Stimulated activated CD8-positive, alpha-beta memory T cell treated with anti-CD3 and anti-CD28 coated beads, Interleukin-4, amount 100 ng/mL, for 1 hour (primary cell): ENCODE measurements at places on chromosomes 2 and 18.

DNA sequence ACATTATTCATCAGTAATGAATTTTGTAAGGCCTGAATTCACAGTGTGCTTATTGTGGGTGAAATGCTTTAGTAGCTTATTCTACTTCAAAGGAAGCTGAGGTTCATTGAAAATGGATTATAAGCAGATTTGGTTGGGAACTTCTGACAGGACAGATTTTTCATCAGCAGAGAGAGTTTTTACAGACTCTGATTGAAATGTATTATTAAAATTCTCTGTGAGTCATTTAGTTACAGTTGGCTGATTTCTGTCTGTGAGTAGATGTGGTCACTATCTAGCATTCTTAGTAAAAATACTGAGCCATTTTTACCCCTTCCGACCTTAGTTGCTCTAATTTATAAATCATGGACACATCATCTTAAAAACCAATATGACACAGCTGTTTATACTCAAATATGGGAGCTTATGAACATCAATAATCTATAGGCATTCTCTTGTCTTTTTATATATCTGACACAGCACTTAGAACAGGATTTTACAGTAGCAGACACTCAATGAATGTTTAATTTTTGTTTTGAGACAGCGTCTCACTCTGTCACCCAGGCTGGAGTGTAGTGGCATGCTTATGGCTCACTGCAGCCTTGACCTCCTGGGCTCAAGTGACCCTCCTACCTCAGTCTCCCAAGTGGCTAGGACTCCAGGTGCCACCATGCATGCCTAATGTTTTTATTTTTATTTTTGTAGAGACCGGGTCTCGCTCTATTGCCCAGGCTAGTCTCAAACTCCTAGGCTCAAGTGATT, 239.6 kb downstream of the BABAM2 start:
- no peak for DNase-seq

DNA sequence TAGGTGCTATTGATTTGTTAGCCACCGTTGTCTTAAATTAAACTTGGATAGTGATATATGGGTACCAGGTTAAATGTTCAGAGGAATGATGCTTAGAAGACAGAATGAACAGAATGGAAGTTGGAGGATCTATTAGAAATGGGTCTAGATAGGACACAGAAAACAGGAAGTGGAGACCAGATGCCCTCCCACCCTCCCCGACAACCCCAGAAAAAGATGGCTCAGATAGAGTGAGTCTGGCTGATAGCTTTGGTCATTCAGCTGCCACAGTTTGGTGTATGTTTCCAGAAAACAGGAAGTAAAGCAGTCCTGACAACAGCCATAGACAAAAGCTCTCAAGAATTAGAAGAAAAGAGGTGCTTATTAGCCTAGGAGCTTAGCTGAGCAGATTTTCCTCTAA, 71.5 kb upstream of the DSG1 start:
- no peak for DNase-seq

GRCh38 chr2:197543206-197543605, 27.3 kb downstream of the MOB4 start:
- DNase-seq = no peak

GRCh38 chr2:177400337-177400923, 7.9 kb downstream of the AGPS start:
- DNase-seq = no peak

GRCh38 chr2:46561731-46562450, 82.5 kb downstream of the TMEM247 start:
- DNase-seq = no peak

GRCh38 chr2:181553244-181553643, 96.1 kb downstream of the ITGA4 start:
- no peak for DNase-seq

GRCh38 chr2:143001501-143001900, 124.0 kb downstream of the KYNU start:
- no peak for DNase-seq

DNA sequence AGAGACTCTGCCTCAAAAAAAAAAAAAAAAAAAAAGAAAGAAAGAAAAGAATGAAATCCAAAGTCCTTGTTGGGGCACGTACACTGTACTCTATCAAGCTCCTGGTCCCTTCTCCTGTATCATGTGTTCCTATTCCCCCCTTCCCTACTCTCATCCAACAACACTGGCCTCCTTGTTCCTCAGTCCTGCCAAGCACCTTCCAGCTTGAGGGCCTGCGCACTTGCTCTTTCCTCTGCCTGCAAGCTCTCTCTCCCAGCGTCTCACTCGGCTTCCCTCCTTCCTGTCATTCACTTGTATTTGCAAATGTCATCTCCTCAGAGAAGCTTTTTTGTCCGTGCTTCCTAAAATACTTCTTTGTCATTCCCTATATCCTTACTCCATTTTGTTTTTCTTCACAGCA, 10.8 kb upstream of the KIF3C start:
- no peak for DNase-seq

GRCh38 chr18:23827681-23828080, 138.4 kb downstream of the LAMA3 start:
- DNase-seq = no peak

- no peak for DNase-seq
Observed at GRCh38 chr2:177784745-177785067, 287.9 kb downstream of the PDE11A start.

DNA sequence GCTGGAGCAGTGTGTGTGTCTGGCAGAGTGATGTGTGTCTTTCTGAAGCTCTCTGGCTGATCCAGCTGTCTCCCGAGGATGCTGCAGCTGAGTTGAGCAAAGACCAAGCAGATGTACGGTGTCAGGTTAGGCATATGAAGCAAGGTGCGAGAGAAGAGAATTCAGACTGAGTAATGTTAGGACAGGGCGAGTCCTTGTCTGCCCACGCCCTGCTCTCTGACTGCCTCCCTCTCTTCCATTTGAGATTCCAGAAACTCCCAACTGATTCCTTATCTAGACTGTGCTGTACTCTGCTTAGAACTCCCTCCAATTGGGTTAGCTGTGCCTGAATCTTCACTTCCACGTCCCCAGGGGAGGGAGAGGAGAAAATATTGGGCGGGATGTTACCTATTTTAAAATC, 25.7 kb upstream of the LPIN1 start:
- no peak for DNase-seq

DNA sequence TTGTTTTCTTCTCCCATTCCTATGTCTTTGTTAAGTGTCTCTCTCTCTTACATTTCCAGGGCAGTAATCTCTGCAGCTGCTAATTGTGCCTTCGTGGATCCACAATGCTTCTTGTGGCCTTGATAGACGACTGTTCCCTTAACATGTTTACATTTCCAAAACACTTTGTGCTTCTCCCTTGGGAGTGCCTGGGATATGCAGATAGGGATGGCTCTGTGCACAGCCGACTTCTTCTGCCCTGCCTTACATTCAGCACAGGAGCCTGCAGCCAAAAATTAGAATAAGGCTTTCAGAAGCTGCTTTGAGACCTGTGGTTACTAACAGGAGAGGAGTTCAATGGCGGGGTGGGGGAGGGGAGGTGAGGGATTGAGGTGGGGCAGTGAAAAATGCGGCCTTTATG, 328.9 kb downstream of the TDRD15 start:
- DNase-seq = no peak

DNA sequence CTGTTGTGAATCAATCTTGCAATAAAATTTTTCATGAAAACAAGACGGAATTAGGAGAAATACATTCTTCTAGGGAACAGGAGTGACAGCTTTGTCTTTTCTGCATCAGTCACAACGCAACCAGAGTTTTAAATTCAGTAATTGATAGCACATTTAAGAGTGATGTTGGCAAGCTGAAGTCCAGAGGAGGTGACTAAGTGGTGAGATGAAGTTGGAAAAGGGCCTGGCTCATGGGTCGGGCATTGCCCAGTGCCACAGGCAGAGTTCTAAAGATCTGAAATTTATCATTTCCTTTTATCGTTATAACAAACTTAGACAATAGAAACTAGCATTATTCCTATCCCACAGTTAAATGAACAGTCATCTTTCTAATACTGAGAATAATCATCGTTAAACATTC, 764.6 kb upstream of the ZEB2 start:
- no peak for DNase-seq

DNA sequence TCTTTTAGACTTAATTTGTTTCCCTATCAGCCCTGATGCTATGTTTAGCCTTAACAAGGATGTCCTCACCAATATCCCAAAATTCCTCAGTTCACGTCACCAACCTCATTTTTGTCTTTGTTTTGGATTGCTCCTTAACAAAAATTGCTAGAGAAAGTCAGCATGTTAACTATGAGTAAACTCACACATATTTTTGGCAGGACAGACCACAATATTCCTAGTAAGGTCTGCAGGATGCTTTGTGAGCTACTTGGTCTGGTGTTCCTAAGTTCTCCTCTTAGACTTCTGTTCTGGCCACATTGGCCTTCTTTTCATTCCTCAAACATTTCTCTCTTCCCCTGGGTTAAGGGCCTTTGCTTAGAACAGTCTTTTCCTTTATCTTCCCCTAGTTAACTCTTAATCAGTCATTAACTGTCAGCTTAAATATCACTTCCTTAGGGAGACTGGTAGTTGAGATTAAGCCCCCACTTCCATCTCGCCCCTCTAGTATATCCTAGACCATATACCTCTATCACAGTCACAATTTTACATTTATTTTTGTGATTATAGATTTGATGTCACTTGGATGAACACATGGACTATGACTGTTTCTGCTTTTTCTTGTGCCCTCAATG, 116.2 kb downstream of the ADCYAP1 start:
- DNase-seq = no peak

DNA sequence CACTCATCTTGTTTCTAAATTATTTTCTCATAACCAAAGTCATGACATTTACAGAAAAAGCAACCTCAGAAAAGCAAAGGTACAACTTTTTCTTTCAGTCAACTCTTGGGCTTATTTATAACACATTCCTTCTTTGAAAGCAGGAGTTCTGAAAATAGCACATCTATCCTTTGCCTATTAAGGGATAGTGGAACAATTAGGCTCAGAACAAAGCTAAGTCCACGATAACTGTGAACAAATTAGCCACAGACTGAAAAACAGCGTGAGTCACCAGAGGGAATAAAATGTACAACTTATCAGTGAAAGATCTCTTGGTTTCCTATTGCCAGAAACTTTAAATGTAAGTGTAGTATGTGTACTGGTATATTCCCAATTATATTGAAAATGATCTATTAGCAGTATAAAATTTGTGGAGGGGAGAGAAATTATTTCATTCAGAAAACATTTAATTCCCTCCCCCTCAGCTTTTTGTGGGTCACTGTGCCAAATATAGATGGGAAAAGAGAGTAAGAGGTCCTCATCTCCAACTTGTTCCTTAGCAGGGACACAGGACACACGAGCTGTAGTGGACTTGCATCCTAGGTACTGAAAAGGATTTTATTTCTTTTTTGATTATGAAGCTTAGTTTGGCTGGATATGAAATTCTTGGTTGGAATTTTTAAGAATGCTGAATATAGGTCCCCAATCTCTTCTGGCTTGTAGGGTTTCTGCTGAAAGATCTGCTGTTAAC, 15.4 kb upstream of the MATN3 start:
- DNase-seq = no peak

GRCh38 chr2:96403481-96403880, 67.9 kb downstream of the NCAPH start:
- no peak for DNase-seq

DNA sequence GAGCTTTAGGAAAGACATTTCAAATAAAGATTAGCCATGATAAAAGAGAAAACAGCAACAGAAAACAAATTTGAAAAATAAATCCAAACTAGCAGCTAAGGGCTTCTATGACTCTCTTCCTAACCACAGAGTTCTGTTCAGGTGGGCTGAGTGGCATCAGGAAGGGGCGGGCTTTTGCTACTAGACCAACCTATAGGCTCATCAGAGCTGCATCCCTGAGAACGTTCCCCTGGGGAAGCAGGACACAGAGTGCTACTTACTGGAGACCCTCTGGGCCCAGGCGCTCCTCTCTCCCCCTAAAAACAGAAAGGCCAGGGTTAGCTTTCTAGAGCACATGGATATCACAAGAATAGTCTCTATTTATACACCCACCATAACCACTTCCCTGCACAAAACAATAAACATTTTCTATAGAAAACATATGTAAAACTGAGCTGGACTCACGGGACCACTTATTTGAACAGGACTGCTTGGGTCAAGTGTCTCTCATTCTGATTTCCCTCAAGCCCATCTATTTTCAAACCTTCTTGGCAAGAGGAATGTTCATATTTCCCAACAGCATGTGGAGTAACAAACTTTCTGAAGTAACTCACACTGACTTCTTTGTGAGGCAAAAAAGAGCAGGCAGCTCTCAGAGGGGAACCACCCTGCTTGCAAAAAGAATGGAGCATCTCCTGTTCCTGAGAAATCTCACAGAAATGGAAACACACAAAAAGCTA, 78.9 kb upstream of the LMAN1 start:
- DNase-seq = no peak

DNA sequence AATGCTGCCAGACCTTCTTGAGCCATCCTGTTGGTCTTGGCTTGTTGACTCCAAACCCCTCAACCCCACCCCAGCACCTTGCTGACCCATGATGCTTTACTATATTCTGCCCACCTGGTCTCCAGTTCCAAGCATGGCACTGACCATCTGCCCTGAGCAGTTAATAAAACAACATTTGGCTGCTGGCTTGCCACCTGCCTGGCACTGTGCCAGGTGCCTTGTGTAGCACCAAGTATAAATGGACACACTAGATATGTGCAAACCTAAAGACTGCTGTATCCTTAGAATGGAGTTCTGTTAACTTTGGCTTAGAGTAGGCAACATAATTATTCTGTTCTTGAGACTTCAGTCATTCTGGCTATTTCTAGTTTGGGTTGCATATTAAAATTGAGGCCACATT, 91.4 kb downstream of the ACSL3 start:
- no peak for DNase-seq

DNA sequence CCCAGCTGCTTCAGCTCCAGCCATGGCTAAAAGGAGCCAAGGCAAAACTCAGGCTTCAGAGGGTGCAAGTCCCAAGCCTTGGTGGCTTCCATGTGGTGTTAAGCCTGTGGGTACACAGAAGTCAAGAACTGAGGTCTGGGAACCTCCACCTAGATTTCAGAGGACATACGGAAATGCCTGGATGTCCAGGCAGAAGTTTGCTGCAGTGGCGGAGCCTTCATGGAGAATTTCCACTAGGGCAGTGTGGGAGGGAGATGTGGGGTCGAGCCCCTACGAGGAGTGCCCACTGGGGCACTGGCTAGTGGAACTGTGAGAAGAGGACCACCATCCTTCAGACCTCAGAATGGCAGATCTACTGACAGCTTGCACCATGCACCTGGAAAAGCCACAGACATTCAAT, 76.1 kb upstream of the KCTD1 start:
- no peak for DNase-seq

DNA sequence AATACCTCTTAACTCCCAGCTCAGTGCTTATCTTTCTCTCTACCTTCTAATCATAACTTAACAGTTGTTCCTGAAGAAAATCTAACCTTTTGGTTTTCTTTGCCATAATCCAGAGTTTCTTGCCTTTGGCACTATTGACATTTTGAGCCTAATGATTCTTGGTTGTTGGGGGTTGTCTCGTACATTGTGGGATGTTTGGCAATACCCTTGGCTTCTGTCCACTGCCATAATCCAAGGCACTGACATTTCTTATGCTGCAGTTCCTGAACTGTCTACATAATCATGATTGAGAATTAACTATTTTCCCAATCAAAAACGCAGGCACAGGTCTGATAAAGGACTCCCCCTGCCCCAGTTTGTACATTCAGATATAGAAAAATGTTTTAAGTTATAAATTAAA, 203.2 kb upstream of the MEX3C start:
- no peak for DNase-seq
